ENCODE measurements at places on chromosomes 7 and 10.

- DNase-seq: no peak
Observed at GRCh38 chr10:22856444-22857074, 71.3 kb upstream of the ARMC3 start.

GRCh38 chr10:98599032-98599610 lies 152.4 kb upstream of the HPS1 start:
- no peak for DNase-seq

- DNase-seq: no peak
Observed at GRCh38 chr7:117012284-117012683, 59.0 kb downstream of the ST7 start.

DNA sequence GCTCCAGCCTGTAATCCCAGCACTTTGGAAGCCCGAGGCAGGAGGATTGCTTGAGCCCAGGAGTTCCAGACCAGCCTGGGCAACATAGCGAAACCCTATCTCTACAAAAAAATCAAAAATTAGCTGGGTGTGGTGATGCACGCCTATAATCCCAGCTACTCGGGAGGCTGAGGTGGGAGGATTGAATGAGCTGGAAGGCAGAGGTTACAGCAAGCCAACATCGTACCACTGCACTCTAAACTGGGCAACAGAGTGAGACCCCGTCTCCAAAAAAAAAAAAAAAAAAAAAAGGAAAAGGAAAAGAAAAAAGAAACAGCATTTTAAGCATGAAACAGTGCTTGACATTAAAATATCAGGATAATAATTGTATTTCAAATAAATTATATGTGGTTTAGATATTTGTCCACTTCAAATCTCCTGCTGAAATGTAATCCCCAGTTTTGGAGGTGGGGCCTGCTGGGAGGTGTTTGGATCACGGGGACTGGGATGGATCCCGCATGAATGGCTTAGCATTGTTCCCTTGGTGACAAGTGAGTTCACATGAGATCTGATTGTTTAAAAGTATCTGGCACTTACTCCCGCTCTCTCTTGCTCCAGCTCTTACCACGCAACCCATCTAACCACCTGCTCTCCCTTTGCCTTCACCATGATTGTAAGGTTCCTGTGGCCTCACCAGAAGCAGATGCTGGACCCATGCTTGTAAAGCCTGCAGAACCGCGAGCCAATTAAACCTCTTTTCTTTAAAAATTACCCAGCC lies 103.4 kb downstream of the SRPK2 start:
- DNase-seq: no peak

DNA sequence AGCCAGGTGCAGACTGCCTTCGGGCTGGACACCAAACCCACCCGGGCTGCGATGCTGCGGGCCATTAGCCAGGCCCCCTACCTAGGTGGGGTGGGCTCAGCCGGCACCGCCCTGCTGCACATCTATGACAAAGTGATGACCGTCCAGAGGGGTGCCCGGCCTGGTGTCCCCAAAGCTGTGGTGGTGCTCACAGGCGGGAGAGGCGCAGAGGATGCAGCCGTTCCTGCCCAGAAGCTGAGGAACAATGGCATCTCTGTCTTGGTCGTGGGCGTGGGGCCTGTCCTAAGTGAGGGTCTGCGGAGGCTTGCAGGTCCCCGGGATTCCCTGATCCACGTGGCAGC lies 50.0 kb downstream of the VWA2 start:
- DNase-seq: no peak

Data from activated naive CD4-positive, alpha-beta T cell (primary cell).